ENCODE measurements at places on chromosomes 12 and 14.

DNA sequence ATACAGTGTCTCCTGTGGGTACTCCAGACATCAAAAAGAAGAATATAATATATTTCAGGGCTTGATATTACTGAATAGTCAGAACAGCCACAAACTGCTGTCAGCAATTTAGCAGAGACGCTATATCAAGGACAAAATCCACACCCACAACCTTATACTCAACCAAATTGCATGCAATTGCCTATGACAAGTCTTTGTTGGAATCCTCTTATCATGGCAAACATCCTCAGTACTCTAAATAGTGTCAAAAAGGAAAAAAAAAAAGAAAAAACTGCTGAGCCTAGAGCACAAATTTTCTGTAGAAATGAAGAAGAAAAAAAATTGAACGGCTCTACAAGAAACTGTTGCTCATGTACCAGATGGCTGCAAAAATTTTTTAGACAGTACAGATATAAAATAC is 485.7 kb downstream of the TMTC2 start:
- no peak for DNase-seq

- no peak for DNase-seq
Observed at GRCh38 chr14:39370415-39370814, 61.8 kb downstream of the FBXO33 start.

DNA sequence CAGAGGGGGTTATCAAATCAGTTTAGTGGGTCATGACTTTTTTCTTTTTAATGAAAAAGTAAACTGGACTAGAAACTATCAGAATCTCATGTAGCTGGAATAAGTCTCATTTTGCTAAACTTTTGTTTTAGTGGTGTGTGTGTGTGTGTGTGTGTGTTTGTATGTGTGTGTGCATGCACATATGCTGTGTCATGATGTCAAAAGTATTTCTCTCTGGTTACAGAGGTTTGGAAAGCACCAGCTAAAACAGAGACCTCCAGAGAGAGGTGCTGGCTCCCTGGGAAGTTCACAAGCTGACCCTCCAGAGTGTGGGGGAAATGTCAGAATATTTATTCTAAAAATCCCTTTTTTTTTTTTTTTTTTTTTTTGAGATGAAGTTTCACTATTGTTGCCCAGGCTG is 114.7 kb downstream of the LGMN start:
- DNase-seq, result no peak

DNA sequence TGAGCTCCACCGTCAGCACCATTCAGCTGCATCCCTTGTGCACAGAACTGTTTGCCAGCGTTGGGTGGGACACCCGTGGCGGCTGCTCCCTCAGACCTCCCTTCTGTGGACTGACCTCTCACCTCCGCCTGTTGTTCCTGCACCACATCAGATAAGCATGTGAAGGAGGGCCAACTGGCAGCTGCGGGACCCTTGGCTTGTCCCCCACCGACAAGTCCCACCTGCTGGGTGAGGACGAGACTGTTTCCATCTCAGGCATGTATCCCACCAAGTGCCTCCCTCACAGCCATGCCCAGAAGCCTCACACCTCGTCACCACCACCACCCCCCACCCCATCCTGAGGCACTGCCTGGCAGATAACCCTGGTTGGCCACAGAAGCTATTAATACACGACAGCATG is 18.6 kb upstream of the TEAD4 start:
- no peak for DNase-seq

- DNase-seq, result no peak
Observed at GRCh38 chr12:101920906-101921305, 43.5 kb downstream of the DRAM1 start.

- DNase-seq, result no peak
Observed at GRCh38 chr12:132572106-132572505, 38.3 kb downstream of the LRCOL1 start.

- no peak for DNase-seq
Observed at GRCh38 chr14:68198713-68199495, 379.3 kb downstream of the RAD51B start.

GRCh38 chr12:124233846-124234640 is 60.9 kb upstream of the RFLNA start:
- DNase-seq, result no peak

- DNase-seq, result no peak
Observed at GRCh38 chr12:83113945-83114344, 427.2 kb downstream of the TMTC2 start.

DNA sequence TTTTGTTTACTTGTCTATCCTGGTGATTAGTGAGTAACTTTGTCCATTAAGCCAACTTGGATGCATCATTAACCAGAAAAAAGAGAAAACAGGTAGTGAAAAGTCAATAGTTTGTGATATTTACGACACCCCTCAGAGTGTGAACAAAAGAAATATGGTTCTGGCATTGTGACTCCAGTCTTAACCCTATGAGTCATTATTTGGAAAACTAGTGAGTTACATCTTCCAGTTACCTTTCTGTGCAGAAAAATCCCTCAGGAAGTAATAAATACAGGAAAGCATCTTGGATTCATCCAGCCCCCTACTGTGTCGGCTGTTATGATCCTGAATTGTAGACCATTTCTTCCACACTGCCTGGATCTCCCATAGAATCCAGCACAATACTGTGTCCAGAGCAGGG is 379.1 kb downstream of the GALC start:
- DNase-seq, result no peak

GRCh38 chr12:75913502-75914351 is 117.8 kb downstream of the PHLDA1 start:
- no peak for DNase-seq

DNA sequence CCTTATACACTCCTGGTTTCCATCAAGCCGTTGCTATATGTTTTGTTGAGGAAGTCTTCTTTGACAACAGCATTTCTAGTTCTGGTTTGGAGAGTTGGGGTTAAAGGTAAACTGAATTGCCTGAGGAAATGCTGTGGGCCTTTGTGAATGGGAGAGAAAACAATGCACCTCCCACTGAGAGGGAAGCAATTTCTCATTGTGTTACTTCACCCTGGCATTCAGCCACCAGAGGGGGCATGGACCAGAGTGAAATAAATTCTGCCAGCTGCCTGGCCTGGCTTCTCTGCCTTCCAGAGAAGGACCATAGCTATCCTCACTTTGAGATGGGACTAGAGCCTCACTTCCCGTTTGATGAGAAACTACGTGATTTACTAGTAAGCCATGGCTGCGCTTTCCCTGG is 475.3 kb downstream of the EGLN3 start:
- peak; percentile 56 for DNase-seq

DNA sequence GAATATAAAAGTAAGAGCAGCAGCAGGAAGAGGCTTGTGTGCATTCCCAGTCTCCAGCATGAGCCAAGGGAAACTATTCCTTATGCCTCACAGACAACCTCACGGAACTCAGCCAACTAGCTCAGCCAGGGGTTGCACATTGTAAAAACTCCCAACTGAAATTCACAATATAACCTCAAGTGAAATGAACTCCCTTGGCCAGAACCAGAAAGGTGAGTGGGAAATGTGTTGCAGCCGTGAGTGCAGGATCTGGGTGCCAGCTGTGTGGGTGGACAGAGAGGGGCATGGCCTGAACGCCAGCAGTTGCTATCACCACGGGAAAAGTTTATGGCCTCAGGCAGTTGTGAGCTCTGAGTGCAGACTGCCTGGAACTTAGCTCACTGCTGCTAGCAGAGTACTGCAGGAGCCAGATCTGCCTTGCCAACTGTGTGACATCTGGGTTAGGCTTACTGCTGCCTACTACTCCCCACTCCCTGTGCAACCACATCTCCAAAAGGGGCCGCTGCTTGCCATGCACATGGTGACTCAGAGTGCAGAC is 2.3 kb upstream of the CLEC1A start:
- DNase-seq, result no peak

DNA sequence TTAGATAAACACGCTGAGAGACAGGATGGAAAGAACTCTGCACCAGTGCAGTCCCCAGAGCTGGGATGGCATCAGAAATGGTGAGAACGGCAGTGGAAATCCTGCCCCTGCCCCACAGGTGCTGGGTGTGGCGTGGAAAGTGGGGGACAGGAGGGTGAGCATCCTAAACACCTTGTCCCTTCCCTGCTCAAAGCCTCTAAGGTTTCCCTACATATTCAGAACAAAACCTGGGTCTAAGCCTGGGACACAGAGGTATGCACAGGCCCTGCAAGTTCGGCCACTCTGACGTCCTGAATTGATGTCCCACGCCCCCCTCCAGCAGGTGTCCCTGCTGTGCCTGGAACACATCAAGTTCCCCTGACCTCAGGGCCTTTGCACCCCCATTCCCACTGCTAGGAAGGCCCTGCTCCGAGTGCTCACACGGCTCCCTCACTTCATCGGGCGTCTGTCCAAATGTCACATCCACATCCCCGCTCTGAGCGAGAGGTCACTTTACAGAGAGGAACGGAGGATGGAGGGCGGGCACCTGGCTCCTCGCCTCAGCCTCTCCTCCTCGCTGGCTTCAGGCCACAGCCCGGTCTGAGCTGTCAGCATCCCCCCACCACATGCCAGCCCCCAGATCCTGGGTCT is 38.5 kb upstream of the SFSWAP start:
- no peak for DNase-seq

DNA sequence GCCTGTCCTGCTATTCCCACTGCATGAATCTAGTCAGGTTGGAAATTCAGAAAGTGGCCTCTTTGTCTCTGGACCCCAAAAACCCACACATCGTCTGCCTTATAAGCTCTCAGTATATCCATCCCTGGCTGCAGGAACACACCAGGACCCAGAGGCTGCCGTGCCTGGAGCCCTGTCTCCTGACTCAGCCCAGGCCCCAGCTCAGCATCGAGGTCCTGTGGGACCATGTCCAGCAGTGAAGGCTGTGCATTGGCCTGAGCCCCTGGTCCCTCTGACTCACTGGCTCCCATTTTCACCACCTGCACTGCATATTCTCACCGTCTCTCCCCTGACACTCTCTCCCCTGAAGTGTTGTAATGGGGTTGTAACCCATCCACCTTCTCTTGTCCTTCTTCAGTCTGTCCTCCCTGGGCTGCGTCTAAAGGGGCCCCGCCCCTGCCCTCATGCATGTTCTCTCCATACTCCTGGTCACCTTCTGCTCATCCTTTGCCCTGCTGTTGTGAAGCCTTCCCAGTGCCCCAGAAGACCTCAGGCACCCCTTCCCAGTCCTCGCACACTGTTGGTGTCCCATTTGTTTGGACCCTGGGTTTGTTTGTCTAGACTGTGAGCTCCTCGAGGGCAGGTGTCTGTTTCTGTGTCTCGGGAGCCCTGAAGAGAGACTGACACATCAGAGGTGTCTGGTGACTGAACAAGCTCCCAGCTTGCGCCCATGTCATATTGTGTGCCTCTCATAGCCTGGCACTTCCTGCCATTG is 43.8 kb downstream of the EVL start:
- no peak for DNase-seq

DNA sequence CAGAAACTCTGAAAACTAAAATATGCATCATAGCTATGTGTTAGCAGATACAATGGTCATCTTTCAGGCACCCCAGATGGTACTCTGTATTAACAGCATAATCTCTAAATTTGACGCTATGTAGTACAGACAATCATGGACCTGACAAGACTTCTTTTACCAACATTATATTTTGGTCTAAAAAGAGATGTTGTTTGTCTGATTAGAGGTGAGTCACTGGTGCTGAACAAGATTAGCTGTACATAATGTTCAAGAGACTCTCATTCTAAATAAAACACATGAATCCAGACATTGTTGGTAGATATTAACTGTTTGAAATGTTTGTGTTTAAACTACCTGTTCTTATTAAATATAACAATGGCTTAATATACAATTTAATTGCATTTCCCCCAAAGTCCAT is 146.4 kb upstream of the LMNTD1 start:
- DNase-seq, result no peak

DNA sequence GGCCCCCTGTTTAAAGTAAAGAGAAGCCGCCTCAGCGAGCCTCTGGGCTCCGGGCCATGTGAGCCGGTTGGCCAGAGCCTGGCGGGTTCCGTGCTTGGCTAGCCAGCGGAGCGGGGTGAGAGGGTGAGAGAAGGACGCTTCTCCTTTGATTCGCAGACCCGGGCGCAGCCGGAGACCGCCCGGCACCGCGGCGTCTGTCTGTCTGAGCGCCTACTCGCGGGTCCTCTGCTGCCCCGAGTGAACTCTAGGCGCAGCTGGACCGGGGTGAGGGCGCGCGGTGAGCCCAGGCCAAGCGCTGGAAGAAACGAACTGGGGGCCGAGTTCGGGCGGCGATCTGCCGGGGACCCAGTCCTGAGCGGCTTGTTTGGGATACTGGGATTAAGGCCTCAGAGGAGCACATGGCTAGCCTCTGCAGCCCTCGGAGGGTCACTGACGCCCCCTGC is 41.4 kb upstream of the TBX5 start:
- DNase-seq, result no peak

DNA sequence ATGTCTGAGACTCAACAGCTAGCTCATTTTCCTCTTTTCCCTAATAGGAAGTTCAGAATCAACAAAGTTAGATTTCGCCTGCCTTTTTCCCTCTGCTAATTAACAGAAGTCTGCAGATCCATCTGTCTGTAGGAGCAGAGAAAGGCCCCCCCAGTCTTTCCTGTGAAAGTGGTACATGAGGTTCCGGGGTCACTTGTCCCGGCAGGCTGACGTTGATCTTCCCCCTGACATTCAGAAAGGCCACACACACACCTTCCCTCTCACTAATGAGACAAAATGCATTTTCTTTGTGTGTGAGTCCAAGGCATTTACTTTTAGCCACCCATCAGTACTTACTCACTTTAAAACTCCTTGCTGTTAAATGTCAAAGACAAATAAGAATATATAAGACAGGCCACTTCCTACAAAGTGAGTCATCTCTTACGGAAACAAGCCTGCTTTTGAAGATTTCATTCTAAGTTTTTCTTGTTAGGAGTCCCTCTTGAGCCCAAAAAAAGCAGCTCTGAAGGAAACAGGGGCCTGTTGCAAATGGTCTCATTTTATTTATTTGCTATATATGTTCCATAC is 138.7 kb downstream of the TTC7B start:
- DNase-seq, result no peak

DNA sequence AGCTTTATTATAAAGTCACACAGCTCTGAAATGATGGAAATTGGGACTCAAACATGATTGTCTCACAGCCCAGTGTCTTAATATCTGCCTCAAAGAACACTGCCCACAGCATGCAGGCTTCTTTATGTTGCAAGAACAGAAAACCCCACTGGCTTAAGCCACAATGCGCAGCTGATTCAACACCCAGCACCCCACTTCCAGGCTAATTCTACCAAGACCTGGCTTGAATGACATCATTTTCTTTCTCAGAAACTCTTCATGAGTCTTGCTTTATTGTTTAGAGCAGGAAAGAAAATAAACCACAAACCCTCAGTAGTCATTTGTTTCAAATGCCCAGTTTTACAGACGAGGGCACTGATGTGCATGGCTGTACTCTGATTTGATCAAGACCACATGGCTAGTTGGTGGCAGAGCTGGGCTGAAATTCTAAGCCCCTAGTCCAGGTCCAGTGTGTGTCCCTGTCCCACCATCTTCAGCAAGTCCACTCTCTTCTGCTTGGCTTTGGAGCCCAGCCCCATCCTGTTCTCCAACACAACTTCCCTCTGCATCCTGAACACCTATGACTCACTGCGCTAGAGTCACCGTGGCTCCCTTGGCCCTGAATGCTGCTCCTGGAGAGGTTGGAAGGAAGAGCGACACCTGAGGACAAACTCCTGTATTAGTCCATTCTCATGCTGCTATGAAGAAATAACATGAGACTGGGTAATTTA is 50.3 kb upstream of the SRSF5 start:
- DNase-seq, result no peak
